ENCODE measurements at places on chromosomes 1 and 21.

- DNase-seq, result no peak
Observed at GRCh38 chr1:181086926-181087325, 1.6 kb upstream of the IER5 start.

DNA sequence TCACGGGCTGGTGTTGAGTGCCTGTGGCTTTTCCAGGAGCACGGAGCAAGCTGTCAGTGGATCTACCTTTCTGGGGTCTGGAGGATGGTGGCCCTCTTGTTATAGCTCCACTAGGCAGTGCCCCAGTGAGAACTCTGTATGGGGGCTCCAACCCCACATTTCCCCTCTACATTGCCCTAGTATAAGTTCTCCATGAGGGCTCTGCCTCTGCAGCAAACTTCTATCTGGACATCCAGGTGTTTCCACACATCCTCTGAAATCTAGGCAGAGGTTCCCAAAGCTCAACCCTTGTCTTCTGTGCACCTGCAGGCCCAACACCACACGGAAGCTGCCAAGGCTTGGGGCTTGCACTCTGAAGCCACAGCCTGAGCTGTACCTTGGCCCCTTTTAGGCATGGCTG lies 157.3 kb downstream of the MRPL39 start:
- DNase-seq, result no peak

GRCh38 chr1:26049531-26050247 lies 3.8 kb upstream of the SLC30A2 start:
- no peak for DNase-seq

DNA sequence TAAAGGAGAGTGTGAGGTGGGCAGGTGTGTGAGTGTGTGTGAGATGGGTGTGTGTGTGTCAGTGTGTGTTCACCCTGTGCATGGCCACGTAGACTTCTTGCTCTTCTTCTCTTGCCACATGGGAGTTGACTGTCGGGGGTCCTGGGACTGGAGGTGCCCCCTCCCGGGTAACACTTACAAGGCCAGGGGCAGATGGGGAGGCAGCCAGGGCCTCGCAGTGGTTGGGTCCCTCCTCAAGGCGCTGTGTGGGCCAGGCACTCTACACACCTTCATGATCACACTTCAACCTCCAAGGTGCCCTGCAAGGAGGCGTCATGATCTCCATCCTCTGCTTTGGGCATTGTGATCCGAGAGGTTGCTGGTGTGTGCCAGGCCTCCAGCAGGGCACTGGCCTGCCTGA lies 2.3 kb downstream of the PLA2G2F start:
- no peak for DNase-seq

DNA sequence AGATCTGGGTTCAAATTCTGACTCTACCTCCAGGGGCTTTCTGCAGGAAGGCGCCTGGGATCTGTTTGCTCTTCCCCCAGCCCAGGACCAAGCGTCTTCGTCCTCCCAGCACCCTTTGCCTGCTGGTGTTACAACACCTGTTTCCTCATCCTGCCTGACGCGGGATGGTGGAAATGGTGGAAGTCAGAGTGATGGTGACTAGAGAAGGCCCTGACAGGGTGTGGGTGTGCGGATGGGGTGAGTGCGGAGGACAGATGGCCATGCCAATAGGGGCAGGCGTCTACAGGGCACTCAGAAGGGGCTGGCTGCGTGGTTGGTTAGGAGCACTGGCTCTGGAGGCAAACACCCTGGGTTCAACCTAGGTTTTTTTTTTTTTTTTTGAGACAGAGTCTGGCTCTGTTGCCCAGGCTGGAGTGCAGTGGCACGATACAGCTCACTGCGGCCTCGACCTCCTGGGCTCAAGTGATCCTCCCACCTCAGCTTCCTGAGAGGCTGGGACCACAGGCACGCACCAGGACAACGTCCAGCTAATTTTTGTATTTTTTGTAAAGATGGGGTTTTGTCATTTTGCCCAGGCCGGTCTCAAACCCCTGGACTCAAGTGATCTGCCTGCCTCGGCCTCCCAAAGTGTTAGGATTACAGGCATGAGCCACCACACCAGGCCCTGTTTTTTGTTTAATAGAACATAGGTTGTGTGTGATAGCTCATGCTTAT lies 1.5 kb downstream of the THEMIS2 start:
- DNase-seq, result no peak

DNA sequence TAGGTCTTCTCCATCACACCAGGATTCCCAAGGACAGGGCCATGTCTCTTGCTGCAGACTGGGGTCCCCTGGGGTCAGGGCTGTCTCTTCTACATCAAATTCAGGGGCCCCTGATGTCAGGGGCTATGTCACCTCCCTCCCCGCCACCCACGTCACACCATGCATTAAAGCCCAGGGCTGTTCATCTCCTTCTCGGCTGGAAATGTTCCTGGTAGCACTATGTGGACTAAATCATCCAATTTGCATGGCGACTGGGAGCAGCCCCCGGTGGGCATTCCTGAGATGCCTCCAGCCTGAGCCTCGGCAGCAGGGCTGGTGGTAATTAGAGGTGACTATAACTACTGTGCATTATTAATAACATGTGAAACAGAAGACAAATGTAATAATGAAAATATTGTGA lies 151.7 kb upstream of the HMGB4 start:
- no peak for DNase-seq

DNA sequence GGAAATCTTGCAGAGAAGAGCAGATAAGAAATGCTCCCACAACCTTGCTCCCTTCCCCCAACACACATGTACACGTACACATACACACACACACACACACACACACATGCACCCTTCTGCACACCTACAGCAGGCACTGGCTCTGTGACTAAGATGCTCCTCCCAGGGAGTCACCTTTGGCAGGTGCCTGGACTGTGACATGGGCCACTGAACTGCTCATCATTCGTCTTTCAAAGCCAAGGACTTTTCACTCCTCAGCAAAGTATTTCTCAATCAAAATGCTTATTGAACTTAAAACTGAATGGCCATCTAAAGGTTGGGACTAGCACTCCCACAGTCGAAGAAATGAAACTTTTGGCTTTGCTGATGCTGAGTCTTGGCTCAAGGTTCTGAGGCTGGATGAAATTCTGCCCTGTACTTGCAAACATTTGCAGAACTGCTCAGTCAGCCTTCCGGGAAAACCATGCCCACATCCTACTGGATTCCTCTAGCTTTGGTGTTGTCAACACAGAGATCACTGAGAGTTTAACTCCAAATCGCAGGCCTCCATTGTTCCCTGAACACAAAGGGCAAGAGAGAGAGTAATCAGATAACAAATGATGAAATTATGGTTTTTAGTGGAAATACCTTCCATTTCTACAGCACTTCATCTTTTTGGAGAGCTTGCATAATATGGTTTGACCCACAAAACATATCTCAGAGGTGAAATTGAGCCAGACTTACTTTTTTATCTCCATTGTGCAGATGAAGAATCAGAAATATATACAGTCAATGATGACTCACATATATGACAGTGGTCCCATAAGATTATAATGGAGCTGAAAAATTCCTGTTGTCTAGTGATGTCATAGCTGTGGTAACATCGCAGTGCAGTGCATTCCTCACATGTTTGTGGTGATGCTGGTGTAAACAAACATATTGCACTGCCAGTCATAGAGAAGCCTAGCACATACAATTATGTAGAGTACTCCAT lies 72.4 kb upstream of the BCAR3 start:
- no peak for DNase-seq

GRCh38 chr1:182149411-182149965 lies 88.0 kb upstream of the ZNF648 start:
- no peak for DNase-seq

GRCh38 chr1:200794506-200795065 lies 55.9 kb downstream of the CAMSAP2 start:
- DNase-seq, result no peak

GRCh38 chr1:204113896-204114295 lies 37.9 kb downstream of the ETNK2 start:
- DNase-seq, result no peak

- DNase-seq, result peak; percentile 18
Observed at GRCh38 chr1:182069028-182069466, 7.5 kb upstream of the ZNF648 start.

DNA sequence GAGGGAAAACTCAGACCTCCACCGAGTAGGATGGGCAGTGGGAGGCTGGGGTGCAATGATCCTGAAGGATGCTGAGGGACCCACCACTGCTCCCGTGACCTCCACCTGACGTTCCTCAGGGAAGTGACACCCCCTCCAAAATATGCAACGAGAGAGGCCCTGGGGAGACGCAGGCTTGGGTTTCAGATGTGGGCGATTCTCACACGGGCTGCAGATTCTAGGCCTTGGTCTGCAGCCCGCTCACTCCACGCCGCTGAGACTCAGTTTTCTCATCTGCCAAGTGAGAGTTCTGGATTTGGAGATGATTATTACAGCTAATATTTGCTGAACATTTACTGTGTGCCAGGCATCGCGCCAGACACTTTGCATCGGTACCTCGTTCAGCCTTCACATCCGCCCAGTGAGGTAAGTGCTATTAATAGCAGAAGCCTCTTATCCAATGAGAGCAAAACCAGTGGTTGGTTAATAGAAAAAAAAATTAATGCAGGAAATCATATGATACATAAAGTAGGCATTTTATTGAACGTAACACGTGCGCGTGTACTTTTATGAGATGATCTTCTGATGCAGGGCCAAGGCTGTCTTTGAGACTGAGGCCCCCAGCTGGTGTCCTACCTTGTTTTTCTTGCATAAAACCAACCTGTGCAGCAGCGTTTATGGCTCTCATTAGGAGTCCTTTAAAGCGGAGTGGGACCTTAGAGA lies 102.0 kb upstream of the RUNX3 start:
- DNase-seq, result no peak

DNA sequence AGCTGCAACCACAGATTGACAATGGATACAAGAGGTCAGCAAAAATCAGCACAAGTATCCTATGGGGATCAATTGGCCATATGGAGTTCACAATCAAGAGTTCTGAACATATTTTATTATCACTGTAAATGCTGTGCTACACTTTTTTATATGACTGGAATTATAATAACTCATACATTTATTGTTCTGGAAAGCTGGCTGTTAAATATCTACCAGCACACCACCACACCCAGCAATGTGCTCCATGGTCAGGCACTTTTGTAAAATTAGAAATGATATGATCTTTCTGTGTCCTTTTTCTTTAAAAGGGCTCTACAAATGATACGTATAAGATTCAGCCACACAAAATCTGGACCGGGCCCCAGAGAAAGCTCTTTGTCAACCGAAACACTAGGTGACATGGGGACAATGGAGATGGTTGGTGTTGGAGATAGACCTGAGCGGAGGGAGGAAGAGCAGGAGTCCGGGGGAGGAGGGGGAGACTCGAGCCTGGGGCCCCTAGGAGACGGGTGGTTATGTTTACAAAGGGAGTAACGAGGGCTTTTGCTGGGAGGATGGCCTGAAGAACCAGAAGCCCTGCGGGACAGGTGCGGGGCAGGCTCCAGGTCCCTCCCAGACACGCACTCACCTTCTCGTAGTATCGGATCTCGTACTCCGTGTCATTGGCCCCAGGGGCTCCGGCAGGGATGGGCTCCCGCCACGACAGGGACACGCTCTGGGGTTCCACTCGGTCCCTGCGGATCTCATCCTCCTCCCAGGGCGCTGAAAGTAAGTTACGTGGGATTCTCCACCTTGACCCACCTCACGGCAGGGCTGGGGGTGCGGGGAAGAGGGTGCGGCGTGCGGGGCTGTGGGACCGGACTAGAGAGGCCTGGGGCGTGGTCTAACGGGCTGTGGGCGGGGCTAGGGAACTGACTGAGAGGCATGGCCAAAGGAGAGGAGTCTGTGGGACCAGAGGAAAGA lies 30.0 kb downstream of the EPHA10 start:
- DNase-seq, result peak; percentile 21

GRCh38 chr21:25639551-25640201 lies 618 bp downstream of the JAM2 start:
- DNase-seq, result peak; percentile 35

DNA sequence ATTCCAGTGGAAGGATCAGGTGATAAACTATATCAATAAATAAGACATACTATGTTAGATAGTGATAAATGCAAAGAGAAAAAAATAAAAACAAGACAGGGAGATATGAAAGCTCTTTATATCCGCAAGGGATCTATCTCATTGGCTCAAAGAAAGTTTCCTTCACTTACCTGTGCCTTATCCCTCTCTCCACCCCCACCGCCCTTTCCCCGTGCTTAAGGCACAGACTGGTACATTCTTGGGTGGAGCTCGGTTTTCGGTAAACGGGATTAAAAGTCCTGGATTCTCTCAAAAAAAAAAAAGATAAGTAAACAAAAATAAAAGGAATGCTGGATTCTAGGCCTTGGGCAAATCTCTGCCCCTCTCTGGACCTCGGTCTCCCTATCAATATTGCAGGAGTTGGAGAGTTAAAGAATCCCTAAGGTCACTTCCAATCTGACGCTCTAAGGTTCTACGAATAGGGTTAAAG lies 593 bp upstream of the DNAJC16 start:
- DNase-seq, result no peak

GRCh38 chr1:232578651-232579195 lies 51.2 kb downstream of the SIPA1L2 start:
- no peak for DNase-seq

- DNase-seq, result no peak
Observed at GRCh38 chr1:150362721-150363425, 1.1 kb upstream of the RPRD2 start.

DNA sequence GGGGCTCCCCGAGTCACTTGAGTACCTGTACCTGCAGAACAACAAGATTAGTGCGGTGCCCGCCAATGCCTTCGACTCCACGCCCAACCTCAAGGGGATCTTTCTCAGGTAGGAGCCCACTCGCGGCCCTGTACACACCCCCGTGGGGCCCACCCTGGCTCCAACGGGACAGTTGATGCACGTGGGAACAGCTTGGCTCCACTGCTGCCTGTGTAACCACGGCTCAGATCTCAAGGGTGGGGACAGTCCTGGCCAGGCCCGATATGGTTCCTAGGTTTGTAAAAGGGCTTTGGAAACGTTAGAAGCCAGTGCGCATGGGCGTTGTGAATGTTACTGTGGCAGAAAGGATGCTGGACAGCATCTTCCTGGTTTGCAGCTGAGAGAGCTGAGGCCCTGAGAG lies 18.8 kb downstream of the PODN start:
- DNase-seq, result no peak

DNA sequence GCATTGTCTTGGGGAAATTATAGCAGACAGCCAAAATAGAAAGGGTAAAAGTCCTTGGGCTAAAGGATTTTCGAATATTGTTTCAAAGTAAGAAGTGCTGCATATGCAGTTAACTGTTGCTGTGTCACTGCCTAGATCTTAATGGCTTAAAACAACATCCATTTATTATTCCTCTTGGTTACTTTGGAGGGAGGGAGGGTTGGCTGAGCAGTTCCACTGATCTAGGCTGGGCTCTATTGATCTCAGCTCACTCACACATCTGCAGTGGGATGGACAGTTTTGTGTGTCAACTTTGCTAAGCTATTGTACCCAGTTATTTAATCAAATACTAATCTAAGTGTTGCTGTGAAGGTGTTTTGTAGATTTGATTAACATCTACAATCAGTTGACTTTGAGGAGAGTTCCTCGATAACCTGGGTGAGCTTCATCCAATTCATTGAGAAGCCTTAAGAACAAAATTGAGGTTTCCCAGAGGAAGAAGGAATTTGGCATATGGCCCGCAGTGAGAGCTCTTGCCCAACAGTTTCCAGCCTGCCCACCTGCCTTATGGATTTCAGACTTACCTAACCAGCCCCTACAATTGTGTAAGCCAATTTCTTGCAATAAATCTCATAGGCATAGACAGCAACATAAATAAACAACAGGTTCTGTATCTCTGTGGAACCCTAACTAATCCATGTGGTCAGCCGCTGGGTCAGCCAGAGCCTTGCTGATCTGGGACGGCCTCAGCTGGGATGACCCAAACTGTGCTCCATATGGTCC lies 187.3 kb downstream of the AK5 start:
- no peak for DNase-seq
